GM03348 (cell line): ENCODE measurements at places on chromosomes 7 and 10.

GRCh38 chr7:103387242-103387641 lies 39.8 kb downstream of the PSMC2 start:
- DNase-seq = no peak

- no peak for DNase-seq
Observed at GRCh38 chr7:16271355-16271915, 149.9 kb downstream of the CRPPA start.

DNA sequence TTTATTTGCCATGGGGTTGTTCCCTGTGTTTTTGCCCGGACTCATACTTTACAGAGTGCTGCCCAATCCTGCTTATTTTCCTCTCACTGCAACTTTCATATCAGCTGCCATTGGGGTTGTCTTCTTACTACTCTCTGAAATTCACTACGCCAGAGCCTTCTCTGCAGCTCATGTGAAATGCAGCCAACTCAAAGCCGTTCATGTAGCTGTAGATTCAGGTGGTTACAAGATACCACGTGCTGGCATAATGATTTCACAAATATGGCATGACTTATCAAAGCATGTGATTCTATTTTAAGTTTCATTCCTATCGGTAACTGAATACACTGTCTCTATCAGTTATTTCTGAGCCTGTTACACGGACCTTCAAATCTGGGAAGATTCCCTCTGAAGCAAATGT lies 130.3 kb upstream of the WNT16 start:
- DNase-seq = no peak

GRCh38 chr7:19203686-19204085 lies 58.5 kb upstream of the FERD3L start:
- DNase-seq = no peak

DNA sequence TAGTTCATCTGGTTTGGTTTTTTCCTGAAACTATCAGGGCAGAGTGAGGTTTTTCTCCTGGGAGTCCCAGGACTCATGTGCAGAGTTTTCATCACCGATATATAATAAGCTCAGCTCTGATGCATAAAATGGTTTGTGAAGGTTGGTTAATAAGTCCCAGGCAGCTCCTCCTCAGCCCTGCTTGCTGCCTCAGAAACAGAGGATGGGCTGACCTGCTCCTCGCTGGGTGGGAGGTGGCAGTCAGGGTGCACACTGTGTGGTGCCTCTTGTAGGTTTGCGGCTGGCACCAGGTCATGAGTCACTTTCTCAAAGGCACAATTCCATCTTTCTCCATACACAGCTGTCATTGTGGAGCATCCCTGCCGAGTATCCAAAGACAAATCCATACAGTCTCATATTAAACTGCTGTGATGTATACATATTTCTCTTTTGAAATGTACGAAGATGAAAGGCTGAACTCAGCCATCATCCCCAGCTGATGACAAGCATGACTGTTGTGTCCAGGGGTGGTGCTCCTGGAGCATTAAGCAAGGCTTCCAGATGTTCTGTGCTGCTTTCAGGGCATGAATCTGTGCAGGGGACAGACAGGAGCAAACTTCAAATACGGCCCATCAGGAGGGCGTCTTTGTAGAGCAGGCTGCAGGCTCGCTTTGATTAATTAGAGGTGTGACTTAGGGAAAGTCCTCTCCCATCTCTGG lies 125.7 kb upstream of the NPS start:
- DNase-seq = no peak

- DNase-seq = no peak
Observed at GRCh38 chr7:47460251-47460989, 121.5 kb downstream of the TNS3 start.

- DNase-seq = peak; percentile 59
Observed at GRCh38 chr10:132395704-132396493, 1.1 kb upstream of the PWWP2B start.

DNA sequence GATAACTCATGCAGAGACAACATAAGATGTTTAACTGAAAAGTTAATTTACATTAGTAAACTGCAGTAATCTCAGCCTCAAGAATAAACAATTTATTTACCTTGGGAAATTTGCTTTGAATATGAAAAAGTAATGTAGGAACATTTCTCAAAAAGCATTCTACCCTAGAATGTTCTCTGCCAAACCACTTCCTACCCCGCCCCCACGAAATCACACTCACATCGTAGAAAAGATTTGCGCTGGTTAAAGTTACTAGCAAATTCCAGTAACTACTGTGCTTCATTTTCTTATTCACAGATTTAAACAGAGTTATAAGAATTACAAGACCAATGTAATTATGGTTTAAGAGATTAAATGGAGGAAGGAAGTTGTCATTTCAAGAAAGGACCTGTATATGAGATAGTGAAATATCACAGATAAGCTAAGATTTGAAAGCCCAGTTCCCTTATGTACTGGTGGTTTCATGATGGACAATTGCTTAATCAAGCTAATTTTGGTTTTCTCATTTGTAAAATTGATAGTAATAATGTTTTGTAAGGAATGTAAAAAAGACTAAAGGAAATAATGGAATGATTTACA lies 175.4 kb downstream of the GNAI1 start:
- no peak for DNase-seq

DNA sequence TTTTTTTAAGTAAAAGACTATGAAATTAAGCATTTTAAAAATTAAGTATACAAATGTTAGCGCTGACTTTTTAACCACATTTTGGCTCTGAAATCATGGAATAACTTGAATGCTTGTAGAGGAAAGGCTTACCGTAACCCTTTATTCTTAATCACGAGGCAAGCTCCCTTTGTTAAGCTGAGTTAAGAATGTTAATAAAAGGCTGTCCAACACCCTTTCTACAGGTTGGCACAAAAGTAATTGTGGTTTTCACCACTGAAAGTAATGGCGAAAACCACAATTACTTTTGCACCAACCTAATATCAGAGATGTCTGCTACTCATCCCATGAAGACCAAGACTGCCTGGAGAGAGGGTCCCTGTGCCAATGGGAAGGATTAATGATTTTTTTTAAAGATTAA lies 70.6 kb downstream of the STK17A start:
- no peak for DNase-seq

GRCh38 chr10:93820434-93820833 lies 62.7 kb downstream of the LGI1 start:
- no peak for DNase-seq

- peak; percentile 90 for DNase-seq
Observed at GRCh38 chr7:106425017-106425719, 140.4 kb upstream of the NAMPT start.

GRCh38 chr7:34160261-34160752 lies 255.0 kb downstream of the BMPER start:
- peak; percentile 81 for DNase-seq

DNA sequence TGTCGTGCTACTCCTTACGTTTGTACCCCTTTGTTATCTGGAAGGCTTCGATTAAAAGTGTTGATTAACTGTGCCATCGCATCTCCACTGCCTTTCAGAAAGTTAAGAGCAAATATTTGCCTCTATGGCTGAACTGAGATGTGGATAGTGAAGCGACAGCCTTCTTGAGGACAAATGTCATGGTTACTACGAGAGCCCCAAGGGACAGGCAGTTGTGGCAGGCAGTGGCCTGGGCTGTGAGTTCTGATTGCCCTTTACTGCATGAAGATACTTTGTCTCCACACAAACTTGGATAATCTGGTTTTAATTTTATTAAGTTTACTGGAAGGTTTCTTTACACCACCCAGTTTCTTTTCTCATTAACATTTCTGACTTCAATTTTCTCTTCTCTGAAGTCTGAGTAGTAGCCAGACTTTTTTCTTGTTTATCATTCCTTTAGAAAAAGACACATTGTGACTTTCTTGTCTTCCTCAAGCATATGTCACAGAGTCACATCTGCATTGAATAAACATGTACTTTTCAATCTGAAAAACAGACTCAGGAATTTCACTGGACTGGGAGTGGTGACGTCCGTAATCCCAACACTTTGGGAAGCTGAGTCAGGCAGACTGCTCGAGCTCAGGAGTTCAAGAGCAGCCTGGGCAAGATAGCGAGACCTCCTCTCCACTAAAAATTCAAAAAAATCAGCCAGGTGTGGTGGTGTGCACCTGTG lies 1.5 kb downstream of the TAS2R41 start:
- DNase-seq = no peak

DNA sequence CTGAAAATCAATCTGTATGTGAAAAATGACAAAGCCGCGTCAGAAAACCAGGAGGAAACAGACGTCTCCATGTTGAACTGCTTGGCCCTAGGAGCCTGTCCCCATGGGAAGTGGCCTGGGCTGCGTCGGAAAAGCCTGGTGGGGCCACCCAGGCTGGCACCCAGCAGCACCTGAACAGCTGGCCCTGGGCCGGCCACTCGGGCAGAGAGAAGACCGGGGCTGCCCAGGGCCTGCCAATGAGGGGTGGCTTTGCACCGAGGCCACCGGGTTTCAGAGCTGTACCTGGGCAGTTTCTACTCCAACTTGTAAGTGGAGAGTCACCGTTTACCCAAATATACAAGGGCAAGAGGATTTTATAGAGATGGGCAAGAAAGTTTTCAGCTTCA lies 1.1 kb upstream of the FUOM start:
- no peak for DNase-seq

GRCh38 chr7:128108129-128108528 lies 76.9 kb upstream of the LRRC4 start:
- DNase-seq = no peak

DNA sequence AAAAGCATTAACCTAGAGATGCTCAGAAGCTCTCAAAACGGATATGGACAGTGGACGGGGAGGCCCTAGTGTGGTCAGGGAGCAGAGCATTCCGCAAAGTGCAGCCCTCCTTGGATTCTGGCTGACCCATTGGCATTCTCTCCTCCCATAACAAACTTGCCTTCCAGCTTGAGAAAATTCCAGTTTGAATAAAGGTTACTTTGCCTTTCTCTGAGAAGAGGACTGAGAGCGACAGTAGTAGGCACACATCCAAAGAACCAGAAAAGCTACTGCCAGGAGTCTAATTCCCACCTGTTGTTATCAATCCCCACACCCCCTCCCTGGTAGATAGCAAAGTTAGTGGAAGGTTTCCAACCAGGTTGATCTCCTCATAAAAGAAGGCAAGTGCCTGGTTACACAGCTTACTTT lies 84.7 kb upstream of the TRIL start:
- DNase-seq = no peak

DNA sequence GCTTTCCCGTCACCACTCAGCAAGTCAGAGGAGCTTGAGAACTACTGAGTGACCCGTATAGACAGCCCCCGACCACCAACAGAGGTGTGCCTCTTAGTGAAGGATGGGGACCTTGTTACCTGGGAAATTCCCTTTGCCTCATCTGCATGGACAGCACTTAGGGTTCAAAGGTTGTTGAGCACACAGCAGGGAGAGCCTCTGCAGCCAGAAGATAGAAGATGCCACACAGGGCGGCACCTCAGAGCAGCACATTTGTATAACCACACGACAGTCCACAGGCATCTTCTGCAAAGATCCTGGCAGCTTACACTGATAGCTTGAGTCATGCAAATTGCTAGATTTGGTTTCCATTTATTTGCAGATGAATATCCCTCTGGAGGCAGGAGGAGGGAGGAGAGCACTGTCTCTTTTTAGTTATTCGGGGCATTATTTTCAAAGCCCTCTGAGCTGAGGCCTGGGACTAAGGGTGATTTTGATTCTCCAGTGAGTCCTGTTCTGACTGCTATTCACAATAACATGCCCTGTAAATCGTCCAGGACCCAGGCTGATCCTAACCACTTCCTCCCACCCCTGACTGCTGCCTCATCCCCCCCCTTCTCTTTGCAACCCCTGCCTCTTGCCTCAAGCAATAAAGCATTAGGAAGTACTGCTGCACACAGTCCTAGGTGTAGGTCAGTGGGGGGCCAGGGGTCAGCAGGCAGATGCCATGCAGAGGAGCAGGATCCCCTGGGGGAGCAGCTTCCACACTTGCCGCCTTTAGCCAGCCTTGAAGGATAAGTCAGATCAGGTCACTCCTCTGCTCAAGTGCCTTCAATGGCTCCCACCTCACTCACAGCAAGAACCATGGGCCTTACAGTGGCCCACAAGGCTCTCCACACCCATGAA lies 24.6 kb upstream of the INMT start:
- DNase-seq = peak; percentile 66

DNA sequence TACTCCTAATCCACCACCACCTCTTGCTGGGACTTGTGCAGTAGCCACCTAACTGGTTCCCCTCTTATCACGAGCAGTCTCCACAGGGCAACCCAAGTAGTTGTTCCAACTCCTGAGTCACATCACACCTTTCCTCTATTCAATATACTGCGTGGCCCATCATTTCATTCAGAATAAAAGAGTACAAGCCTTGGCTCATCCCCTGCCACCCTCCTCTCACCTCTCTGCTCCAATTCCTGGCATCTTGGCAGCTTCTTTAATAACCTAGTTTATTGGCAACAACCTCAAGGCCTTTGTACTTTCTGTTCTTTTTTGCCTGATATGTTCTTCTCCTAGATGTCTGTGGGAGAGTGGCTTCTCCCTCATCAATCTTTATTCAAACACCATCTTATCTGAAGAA lies 199.4 kb downstream of the KIAA1217 start:
- no peak for DNase-seq

- no peak for DNase-seq
Observed at GRCh38 chr7:129797214-129797789, 155.5 kb downstream of the UBE2H start.

DNA sequence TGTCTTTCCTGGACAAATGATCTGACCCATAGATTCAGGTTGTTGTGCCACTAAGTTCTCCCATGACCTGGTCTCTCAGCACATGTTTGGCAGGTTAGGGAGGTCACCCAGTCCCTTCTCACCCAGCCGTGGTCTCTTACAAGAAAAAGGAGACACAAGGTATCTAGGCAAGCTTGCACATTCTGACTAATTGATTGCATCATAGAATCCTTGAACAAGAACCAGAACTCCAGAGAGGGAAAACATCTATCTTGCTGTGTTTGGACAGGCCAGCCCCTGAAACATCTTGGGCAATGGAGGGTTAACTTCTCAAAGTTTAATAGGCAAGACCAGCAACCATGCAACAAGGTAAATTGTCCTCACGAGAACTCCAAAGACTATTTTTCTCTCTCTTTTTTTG lies 8.5 kb upstream of the HK1 start:
- DNase-seq = peak; percentile 46

DNA sequence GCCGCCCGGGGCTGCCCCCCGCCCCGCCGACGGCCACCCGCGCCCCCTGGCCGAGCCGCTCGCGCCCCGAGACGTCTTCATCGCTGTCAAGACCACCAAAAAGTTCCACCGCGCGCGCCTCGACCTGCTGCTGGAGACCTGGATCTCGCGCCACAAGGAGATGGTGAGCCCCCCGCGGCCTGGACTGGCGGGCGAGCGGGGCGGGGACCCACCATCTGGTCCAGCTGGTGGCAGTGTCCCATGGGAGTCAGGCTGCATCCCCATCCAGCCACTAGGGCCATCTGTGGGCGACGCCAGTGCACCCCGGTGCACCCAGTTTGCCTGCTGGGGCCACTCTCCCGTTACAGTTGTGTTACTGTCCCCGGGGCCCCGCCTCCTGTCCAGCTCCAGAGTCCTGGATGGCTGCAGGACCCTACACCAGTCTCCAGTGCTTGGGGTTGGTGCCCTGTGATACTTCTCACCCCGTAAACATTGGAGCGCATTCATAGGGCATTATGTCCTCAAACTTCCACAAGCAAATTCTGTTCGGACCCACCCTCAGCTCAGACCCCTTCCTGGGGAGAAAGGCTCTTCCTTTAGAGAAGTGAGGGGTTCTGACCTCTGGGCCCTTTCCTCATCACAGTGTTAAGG lies 672 bp downstream of the LFNG start:
- DNase-seq = no peak
